ENCODE measurements at places on chromosomes 7 and 10. TPM values are rescaled to one million over a fixed set of nuclear protein-coding genes. Genes with fewer than 3 reads are reported as not detected.

Gene CXCL12
- 54.1 TPM for total RNA-seq

Gene TFR2
- total RNA-seq, result 0.08 TPM

Gene SEC61A2
- total RNA-seq, result 8.9 TPM

Gene PRSS37
- not detected for total RNA-seq

Gene C10orf105
- total RNA-seq, result not detected

Gene COL1A2
- 32,213 TPM for total RNA-seq

Gene CLDN12
- 47.1 TPM for total RNA-seq

Gene NFKB2
- 16.2 TPM for total RNA-seq

Gene COL17A1
- 2.3 TPM for total RNA-seq

Gene NME8
- not detected for total RNA-seq

Gene AGFG2
- 19.3 TPM for total RNA-seq

Gene TACC2
- 9.2 TPM for total RNA-seq

Gene PARP12
- total RNA-seq, result 14.0 TPM

Gene TRDMT1
- 11.9 TPM for total RNA-seq

Gene SUN3
- total RNA-seq, result not detected

Gene SVOPL
- total RNA-seq, result not detected

Gene FAM180A
- 2.5 TPM for total RNA-seq

Gene COPS6
- total RNA-seq, result 83.7 TPM

Gene SERPINE1
- 23.1 TPM for total RNA-seq

Gene NFE2L3
- total RNA-seq, result 0.18 TPM

Gene PLA2G12B
- not detected for total RNA-seq

Gene PIK3CG
- not detected for total RNA-seq

Gene MOGAT3
- not detected for total RNA-seq

Measured in fibroblast of the aortic adventitia (primary cell).